Stimulated activated CD4-positive, alpha-beta T cell treated with anti-CD3 and anti-CD28 coated beads, Interleukin-1b, Interleukin-23, amount 100 ng/mL, for 4 hours (primary cell): ENCODE measurements at places on chromosomes 1 and 21.

GRCh38 chr21:37984416-37984815, 68.2 kb upstream of the KCNJ6 start:
- DNase-seq, result no peak

- no peak for DNase-seq
These were observed 61.2 kb downstream of the NTNG1 start for GRCh38 chr1:107202007-107202406.

DNA sequence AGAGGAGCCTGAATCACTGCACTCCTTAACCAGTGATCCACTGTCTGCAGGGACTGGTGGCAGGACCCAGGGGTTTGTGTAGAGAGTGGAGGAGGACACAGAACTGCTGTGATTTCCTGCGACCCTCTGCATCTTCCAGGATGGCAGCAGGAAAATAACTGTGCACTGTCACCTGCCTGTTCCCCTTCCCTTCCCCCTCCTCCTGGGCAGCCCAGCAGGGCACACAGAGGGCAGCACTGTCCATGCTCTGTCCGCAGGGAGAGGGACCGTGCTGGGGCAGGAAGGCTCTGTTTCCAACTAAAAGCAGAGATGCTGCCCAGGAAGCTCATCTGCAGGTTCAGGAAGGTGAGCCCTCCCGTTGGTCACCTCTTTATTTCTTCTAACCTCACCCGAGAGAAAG, 168.7 kb downstream of the ZBTB18 start:
- DNase-seq, result no peak

DNA sequence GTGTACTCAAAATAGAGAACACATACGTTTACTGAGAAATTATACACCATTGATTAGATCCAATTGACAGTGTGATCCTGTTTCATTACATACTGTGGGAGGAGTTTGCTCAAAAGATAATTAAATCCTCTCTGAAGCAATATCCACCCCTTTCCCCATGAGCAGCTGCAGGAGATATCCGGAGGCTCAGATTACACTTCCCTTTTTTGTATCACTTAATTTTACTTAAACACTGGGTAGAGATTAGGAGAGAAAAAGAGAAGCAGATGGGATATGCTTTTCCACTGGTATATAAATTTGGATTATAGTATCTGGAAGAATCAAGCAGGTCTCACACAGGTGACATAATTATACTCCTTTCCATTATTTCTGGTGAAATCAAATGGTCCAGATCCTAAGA, 333.3 kb upstream of the ZRANB2 start:
- DNase-seq, result no peak

DNA sequence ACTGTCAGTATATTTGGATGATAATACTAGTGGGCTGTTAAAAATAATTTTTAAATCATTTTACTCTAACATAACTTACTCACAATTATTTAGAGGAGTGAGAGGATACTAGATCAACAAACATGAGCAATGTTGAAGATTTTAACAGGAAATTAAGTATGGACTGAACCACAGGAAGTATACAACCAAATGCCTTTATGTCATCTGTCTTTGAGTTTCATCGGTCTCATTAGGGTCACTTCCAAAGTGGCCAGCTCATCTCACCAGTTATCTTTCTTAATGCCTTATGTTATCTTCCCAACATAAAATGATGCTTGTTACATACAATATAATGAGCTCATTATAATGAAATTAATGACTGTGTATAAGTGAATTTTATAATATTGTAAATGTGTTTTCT, 1.5 kb upstream of the RGS1 start:
- no peak for DNase-seq

DNA sequence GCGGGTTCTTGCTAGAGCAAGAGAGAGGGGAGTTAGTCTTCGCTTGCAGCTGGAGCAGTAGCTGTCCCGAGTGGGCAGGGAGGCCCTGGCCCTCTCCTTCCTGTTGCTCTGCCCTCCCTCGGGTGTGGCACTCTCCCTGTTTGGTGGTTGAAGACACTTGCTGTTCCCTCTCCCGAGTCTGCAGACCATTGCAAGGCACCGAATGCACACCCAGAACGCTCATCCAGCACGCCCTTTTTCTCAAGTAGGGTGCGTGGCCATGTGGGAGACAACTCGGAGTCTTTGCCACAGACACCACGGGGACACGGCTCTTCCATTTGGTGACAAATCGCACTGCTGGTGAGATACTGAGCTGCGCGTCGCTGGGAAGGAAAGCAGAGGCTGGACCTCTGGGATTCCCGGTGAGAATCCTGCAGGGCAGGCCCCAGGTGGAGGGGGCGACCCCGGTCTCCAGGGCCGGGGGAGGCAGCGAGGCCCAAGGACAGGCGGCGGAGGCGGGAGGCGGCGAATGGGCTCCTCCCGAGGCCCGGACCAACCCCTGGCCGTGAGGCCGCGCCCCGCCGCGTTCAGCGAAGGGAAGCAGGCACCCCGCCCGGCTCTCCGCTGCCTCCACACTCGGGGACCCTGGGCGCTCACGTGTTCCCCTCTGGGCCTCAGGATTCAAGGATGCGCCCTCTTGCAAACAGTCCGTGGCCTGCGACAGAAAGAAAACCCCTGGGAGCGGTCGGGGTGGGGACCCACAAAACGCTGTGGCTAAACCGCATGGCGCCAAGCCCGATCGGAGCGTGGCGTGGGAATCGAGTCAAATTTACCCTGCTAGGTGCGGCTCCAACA, 10.4 kb upstream of the TMEM200B start:
- DNase-seq, result no peak

DNA sequence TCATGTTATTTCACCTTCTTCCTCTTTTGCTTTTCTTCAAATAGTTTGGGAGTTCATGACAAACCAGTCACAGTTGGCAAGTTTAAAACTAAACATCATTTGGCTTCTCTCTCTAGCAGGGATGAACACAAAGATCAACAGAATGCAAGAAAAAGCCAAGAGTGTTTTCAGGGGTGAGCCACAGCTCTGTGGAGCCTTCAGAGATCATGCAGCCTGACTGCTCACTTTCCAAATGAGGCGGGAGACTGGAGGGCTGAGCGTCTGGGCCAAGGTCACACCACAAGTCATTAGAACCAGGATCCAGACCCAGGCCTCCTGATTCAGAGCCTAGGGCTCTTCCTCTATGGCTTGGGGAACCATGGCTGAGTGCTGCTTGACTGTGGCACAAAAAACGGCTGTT, 2.7 kb downstream of the DPT start:
- DNase-seq, result no peak
